Amniotic stem cell (primary cell): ENCODE measurements at places on chromosomes 7 and 10.

- peak; percentile 20 for DNase-seq
Measured at GRCh38 chr10:51718804-51719291, 19.5 kb upstream of the CSTF2T start.

GRCh38 chr7:38751416-38751815, 120.2 kb upstream of the AMPH start:
- no peak for DNase-seq

DNA sequence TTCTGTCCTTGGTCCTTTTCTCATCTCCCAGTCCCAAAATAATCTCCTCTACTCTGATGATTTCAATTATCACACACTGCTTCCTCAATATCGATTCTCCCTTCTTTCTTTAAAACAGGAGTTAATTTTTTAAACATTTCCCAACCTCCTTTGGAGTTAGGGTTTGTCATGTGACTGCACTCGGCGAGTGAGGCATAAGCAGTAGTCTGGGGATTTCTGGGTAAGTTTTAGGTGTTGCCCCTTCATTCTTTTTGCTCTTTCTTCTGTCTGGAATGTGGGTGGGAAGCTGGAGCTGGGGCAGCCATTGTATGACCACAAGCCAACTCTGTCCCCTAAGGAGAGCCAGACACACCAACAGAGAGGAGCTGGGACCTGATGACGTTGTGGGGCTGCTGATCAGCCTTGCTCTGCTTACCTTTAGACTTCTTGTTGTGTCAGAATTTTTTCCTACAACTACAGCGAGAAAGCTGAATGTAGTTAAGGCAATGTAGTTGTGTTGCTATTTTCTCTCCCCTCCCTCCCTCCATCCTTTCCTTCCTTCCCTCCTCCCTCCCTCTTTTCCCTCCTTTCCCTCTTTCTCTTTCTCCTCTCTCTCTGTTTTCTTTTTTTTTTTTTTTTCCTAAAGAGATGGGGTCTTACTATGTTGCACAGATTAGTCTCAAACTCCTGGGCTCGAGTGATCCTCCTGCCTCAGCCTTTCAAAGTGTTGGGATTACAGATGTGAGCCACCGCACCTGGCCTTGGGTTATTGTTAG, 6.5 kb upstream of the TSPAN14 start:
- no peak for DNase-seq

GRCh38 chr10:78787125-78787524, 281.6 kb upstream of the ZMIZ1 start:
- DNase-seq = no peak

DNA sequence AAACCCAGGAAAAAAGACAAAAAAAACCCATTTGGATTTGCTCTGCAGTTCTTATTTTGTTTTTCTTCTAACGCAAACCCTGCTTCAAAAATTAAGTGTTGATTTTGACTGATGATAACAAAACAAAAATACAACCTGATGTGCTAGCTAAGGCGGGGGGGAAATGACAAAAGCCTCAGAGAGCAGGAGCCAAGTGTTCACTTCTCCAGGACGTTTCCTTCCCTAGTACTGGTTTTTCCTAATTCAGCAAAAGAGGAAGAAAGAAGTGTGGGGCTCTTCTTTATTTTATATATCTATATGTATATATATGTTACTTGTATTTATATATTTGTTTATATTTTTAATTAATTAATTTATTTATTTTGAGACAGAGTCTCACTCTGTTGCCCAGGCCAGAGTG, 28.0 kb downstream of the SNX10 start:
- no peak for DNase-seq

- DNase-seq = no peak
Measured at GRCh38 chr7:81611040-81611439, 158.8 kb downstream of the HGF start.

DNA sequence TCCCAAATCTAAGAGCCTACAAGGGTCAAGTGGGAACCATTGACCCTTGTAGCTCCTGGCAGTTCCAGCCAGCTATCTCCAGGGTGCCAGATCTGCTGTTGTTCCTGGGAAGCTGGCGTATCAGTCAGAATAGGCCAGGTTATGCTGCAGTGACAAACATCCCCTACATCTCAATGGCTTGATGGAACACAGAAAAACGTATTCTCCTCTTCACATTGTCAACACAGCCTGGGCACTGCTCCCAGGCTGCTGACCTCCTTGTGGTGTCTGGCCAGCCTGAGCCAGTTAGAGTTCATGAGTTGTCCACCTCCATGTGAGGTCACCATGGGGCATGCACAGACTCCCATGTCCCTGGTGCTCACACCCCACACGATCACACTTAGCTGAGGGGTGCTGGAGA, 9.5 kb upstream of the TNRC18 start:
- DNase-seq = no peak

- DNase-seq = no peak
Measured at GRCh38 chr10:24324651-24325050, 115.7 kb downstream of the KIAA1217 start.

- no peak for DNase-seq
Measured at GRCh38 chr7:99083068-99083651, 60.7 kb downstream of the SMURF1 start.

DNA sequence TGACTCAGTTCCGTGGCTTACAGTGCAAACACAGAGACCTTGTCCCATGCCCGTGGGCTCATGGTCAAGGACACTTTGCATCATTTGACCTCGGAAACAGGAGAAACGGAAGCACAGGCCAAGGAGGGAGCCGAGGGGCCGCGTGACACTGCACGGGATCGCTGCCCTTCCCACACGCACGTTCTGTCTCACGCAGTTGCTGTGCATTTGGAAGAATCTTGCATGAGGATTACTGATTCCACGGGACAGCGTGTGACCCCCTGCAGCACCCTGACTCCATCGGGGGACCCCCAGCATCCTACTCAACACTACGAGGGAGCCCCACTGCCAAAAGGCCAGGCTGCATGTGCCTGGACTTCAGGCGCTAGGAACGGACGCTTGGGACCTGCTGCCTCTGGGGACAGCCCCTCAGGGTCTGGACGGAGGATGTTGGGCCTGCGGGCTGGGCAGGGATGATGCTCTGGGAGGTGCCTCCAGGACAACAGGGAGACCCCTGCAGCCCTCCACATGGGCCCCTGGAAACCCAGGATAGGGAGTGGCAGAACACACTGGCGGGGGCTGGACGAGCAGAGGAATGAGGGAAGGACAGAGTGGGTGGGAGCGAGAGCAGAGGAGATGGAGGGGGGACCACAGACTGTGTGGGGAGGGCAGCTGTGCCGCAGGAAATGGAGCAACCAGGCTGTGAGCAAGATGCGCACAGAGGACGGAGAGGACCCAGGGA, 222.2 kb downstream of the DNAJB6 start:
- no peak for DNase-seq

DNA sequence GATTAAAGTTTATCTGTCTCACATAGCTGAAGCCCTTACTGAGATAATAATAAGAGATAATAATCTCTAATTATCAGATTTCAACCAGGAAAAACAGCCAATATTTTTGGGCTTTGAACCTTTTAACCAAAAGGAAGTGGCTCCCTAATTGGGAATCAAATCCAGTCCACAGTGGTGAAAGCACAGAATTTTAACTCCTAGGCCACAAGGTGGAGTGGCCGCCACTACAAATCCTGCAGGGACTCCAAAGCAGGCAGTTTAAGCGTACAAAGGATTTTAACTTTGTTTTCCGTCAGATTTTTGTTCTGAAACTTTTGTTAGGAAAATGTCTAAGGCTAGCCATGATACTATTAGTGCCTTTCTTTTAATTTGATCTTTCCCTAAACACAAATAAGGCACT, 99.6 kb upstream of the CCNY start:
- DNase-seq = no peak

GRCh38 chr10:7378602-7379403, 32.0 kb downstream of the SFMBT2 start:
- DNase-seq = no peak

- DNase-seq = no peak
Measured at GRCh38 chr10:61973906-61974305, 72.4 kb downstream of the ARID5B start.

GRCh38 chr10:65565246-65565645, 1360.6 kb upstream of the LRRTM3 start:
- DNase-seq = no peak

- no peak for DNase-seq
Measured at GRCh38 chr7:2247141-2247995, 5.3 kb downstream of the NUDT1 start.

GRCh38 chr7:114949231-114949630, 27.3 kb downstream of the MDFIC start:
- no peak for DNase-seq

DNA sequence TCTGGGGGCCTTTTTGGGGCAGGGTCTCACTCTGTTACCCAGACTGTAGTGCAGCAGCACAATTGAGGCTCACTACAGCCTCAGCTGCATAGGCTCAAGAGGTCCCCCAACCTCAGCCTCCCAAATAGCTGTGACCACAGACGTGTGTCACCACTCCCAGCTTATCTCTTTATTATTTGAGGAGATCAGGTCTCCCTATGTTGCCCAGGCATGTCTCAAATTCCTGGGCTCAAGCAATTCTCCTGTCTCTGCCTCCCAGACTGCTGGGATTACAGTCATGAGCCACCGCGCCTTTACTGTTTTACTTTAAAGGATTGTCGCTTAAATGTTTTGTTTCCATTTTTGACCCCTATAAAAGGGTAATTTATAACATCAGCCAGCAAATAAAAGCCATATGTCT, 502.6 kb upstream of the AUTS2 start:
- DNase-seq = no peak

GRCh38 chr10:35546824-35547225, 58.3 kb upstream of the GJD4 start:
- no peak for DNase-seq

GRCh38 chr7:127876393-127876792, 154.8 kb downstream of the LRRC4 start:
- no peak for DNase-seq

- DNase-seq = no peak
Measured at GRCh38 chr10:132464256-132465192, 67.5 kb downstream of the PWWP2B start.

DNA sequence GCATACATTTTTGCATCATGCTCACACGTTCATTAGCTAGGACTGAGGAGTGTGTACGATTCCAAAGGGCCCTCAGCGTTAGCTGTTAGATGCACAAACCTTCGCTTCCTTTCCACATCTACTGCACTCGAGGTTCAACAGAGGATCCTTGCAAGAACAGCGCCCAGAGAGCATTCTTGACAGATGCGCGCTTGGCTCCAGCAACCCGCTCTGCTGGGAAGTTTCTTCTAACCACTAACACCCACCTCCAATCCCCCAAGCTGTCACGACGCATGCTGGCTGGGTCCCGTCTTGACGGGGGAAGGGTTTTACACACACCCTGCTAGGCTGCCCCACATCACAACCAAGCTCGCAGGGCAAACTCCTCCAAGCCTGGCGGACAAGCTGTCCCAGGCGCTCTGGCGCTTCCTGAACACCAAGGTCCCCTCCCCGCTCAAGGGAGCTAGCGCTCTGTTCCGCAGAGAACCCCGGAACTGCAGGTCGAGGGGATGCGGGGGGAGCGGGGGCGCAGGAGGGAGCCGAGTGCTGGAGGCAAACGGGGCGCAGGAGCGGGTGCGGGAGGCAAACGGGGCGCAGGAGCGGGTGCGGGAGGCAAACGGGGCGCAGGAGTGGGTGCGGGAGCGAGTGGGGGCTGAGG, 653 bp upstream of the ADRB1 start:
- no peak for DNase-seq

- DNase-seq = peak; percentile 89
Measured at GRCh38 chr10:89278034-89278535, 23.8 kb upstream of the IFIT2 start.

DNA sequence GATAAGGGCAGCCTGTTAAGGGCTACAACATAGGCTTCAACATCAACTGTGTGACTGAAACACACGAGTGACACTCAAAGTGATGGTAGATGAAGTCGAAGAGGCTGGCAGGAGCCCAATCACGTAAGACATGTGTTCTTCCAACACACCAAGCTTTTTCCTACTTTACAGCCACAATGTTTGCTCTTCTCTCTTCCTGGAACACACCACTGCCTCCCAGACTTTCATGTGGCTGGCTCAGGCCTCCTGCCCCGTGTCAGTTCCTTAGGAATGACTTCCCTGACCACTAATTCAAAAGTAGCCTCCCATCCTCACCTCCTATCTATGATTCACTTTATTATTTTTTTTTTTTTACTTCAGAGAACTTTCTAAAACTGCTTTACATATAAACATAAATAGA, 209.2 kb downstream of the GPAM start:
- no peak for DNase-seq

DNA sequence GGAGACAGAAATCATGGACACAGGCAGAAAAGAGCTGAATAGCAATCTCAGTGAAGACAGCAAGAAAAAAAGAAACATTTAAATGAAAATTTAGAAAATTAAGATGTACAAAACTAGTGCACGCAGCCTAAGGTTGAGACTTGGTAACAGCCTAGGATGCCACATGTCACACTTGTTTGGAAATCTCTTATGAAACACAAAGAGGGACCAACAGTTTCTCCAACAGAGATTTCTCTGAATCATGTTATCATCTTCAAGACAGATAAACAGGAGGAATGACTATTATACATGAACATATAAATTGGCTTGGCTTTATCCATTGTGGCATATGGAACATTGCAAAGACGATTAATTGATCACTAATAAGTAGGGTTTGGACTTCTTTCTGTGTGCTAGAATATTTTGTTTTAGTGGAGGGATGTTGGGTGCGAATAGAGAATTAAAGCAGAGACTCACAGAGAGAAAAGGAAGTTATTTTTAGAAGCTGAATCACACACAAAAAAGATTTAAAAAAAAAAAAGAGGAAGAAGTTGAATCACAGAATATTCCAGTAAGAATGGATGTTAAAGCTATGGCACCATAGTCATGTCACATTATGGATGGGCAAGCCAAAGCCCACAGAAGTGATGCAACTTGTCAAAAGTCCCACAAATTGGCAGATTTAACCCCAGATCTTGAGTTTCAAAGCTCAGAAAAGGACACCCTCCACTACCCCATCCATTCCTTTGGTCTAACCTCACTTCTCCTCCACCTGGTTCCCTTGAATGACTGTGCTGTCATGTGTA, 91.6 kb downstream of the MYOF start:
- DNase-seq = no peak

DNA sequence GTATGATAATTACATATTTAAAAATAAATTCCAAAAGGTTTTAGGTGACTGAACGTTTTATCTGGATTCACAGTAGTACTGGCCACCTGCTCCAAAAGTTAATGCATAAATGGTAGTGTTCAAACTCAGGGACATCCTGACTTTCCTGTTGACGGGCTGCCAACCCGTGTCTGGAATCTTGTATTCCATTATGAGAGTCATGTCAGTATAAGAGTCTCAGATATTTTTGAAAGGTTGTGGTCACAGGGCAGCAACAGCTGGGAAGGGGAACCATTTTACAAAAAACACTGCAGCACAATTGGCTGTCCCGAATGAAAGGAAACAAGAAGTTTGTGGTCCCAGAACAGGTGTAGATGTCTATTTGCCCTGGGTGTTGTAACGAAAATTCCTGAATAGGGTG, 2.8 kb downstream of the TDRD1 start:
- DNase-seq = no peak

DNA sequence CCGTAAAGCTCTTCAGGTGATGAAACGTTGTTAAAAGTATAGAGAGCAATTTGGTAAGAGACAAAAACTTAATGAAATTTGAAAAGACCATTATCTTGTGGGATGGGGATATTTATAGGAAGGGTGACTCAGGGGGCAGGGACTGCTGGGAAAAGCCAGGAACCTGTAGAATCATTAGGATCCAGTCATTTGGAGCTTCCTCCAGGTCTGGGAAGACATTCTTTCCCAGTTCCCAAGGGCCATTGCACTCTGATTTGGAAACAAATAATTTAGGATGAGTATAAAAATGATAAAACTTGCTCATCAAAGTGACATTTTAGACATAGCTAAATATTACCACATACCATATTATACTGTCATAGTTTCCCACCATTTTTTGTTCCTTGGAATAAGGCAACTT, 143.9 kb downstream of the PFKFB3 start:
- no peak for DNase-seq
